ENCODE measurements at places on chromosomes 5 and 9. TPM values are rescaled to one million over a fixed set of nuclear protein-coding genes. Genes with fewer than 3 reads are reported as not detected.

DNA sequence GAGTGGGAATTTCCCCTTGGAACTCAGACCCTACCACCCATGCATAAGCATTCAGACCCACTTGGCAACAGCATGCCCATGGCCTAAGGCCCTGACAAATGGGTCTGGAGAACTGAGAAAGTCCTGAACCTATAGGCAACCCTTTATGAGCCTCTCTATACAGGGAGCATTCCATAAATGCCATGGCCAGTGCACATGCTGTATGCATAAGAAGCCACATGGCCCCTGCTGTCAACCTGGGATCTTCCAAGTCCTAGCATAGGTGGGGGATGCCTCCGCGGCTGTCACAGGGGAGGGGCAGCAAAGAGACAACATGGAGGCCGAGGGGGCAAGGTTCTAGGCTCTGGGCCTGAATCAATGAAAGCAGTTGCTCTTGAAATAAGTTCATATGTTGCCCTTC lies 8.2 kb upstream of the NIPAL4 start:
- H3K27ac ChIP-seq: no peak overlapping the region
- no peaks in the 10 kb centered on the region for H3K27me3 ChIP-seq
- H3K36me3 ChIP-seq: no peaks in the 10 kb centered on the region
- no peaks in the 10 kb centered on the region for H3K4me1 ChIP-seq
- no peak overlapping the region for H3K4me3 ChIP-seq

GRCh38 chr5:120088412-120088811 lies 375.7 kb upstream of the PRR16 start:
- DNase-seq: no peak
- H3K27me3 ChIP-seq: no peaks in the 10 kb centered on the region
- no peak overlapping the region for H3K27ac ChIP-seq

- no peaks in the 10 kb centered on the region for H3K27me3 ChIP-seq
- H3K36me3 ChIP-seq: no peaks in the 10 kb centered on the region
- no peak overlapping the region for H3K27ac ChIP-seq
- no peak overlapping the region for H3K4me3 ChIP-seq
- H3K4me1 ChIP-seq: peaks cover 8% of the 10 kb centered on the region
Observed at GRCh38 chr5:36523926-36524325, 82.5 kb upstream of the SLC1A3 start.

- H3K4me3 ChIP-seq: no peak overlapping the region
- H3K27me3 ChIP-seq: no peaks in the 10 kb centered on the region
- H3K36me3 ChIP-seq: no peaks in the 10 kb centered on the region
- no peak overlapping the region for H3K27ac ChIP-seq
- DNase-seq: peak; percentile 14
- H3K4me1 ChIP-seq: 0 out of 2 replicates have a peak, but pooled peaks cover 4% of the 10 kb centered on the region
Observed at GRCh38 chr9:6367128-6367890, 39.1 kb downstream of the TPD52L3 start.

DNA sequence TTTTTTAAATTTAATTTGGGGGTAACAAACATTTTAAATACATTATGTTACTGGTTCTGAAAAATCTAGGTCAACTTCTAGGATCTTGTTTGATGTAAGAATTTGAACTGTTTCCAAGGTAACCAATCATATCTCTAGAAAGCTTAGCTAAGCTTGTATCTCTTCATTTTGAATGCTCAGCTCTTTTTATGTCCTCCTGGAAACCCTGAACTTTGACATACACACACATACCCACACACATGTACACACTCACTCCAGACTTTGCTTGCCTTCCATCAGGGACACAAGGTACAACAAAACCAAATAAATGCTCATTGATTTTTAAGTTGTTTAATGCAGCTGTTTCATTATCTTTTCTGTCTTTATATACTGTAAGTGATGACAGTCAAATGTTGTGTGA lies 178.5 kb downstream of the RAB3C start:
- no peaks in the 10 kb centered on the region for H3K27me3 ChIP-seq
- H3K4me3 ChIP-seq: no peak overlapping the region
- no peaks in the 10 kb centered on the region for H3K36me3 ChIP-seq
- no peaks in the 10 kb centered on the region for H3K4me1 ChIP-seq
- no peak for DNase-seq
- no peak overlapping the region for H3K27ac ChIP-seq

GRCh38 chr9:71767776-71768321 lies 464 bp downstream of the CEMIP2 start:
- no peaks in the 10 kb centered on the region for H3K36me3 ChIP-seq
- DNase-seq: peak; percentile 61
- peak overlapping the region; percentile 100 for H3K4me3 ChIP-seq
- H3K4me1 ChIP-seq: peaks cover 50% of the 10 kb centered on the region
- H3K27me3 ChIP-seq: no peaks in the 10 kb centered on the region

- H3K27ac ChIP-seq: no peak overlapping the region
- H3K4me1 ChIP-seq: no peaks in the 10 kb centered on the region
- no peak for DNase-seq
Observed at GRCh38 chr9:133569121-133569785, 34.7 kb downstream of the ADAMTSL2 start.

GRCh38 chr9:1052365-1053281 lies 2.5 kb downstream of the DMRT2 start:
- H3K36me3 ChIP-seq: no peaks in the 10 kb centered on the region
- 0 out of 2 replicates have a peak overlapping the region, but pooled peaks have one; percentile 66 for H3K4me3 ChIP-seq
- 0 out of 2 replicates have a peak, but pooled peaks cover 3% of the 10 kb centered on the region for H3K27me3 ChIP-seq
- no peak for DNase-seq

GRCh38 chr5:15574806-15575325 lies 74.9 kb downstream of the FBXL7 start:
- H3K27me3 ChIP-seq: no peaks in the 10 kb centered on the region
- DNase-seq: peak; percentile 35
- H3K27ac ChIP-seq: no peak overlapping the region
- H3K4me3 ChIP-seq: no peak overlapping the region
- peaks cover 18% of the 10 kb centered on the region for H3K4me1 ChIP-seq
- no peaks in the 10 kb centered on the region for H3K36me3 ChIP-seq

DNA sequence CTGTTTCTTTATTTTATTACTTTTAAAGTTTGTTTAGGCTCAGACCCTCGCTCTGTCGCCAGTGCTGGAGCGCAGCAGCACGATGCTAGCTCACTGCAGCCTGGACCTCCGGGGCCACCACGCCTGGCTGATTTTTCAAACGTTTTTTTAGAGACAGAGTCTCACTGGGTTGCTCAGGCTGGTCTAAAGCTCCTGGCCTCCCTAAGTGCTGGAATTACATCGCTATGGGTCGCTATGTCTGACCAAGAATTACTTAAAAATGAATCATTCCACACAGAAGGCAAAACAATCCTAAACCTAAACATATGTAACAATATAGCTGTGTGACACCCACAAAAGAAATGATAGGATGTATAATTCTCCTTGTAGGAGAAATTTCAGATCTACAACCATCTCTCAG lies 86.9 kb upstream of the SIMC1 start:
- H3K27me3 ChIP-seq: peaks cover 14% of the 10 kb centered on the region
- peaks cover 25% of the 10 kb centered on the region for H3K4me1 ChIP-seq
- H3K4me3 ChIP-seq: no peak overlapping the region

- no peak for DNase-seq
- H3K36me3 ChIP-seq: no peaks in the 10 kb centered on the region
- no peak overlapping the region for H3K27ac ChIP-seq
Observed at GRCh38 chr5:180205916-180206315, 3.1 kb downstream of the RASGEF1C start.

- no peak for DNase-seq
- H3K27ac ChIP-seq: no peak overlapping the region
- no peaks in the 10 kb centered on the region for H3K27me3 ChIP-seq
- H3K36me3 ChIP-seq: no peaks in the 10 kb centered on the region
Observed at GRCh38 chr9:1513105-1513504, 462.9 kb downstream of the DMRT2 start.

DNA sequence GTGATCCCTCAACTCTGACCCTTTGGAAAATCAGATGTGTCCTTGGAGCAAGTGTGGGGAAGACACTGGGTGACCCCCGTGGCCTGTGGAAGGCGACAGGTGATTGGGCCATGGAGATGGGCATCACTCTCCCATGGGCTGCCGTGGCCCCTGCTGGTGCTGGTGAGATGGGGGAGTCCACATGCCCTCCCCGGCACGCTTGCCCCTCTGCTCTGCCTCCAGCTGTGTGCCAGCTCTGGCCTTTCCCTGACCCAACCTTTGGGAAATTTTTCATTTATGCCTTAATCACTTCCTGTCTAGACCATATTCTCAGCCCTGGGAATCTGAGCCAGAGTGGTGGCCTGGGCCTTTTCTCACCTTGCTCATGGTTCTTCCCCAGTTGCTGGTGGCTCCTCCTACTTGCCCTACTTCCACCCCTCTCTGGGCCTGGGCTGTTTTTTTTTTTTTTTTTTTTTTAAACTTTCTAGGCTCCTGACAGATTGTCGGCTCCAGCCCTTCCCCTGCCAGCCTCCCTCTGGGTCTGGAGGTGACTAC lies 56.6 kb downstream of the RGS3 start:
- no peak overlapping the region for H3K4me3 ChIP-seq
- peak; percentile 27 for DNase-seq
- H3K36me3 ChIP-seq: no peaks in the 10 kb centered on the region
- no peaks in the 10 kb centered on the region for H3K27me3 ChIP-seq
- peaks cover 18% of the 10 kb centered on the region for H3K4me1 ChIP-seq

DNA sequence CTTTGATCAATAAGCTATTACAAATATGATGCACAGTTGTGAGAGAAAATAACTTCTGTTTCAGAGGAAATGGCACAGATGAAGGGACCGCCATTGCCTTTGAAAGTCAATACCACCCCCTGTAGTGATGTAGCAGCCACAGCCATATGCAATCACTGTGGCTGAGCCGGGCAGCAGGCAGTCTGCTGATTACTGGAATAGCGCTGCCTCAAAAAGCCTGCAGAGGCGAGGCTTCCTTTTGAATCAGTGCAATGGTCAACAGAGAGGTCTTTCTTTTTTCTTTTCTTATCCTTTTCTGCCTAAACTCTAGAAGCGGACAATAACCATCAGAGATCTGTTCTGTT lies 265.1 kb upstream of the TAS2R1 start:
- no peak overlapping the region for H3K27ac ChIP-seq
- no peaks in the 10 kb centered on the region for H3K36me3 ChIP-seq
- no peak for DNase-seq
- H3K4me3 ChIP-seq: no peak overlapping the region
- H3K4me1 ChIP-seq: no peaks in the 10 kb centered on the region
- H3K27me3 ChIP-seq: no peaks in the 10 kb centered on the region

DCTN4 gene
- total RNA-seq: 47.1 TPM

MPDZ gene
- 29.2 TPM for total RNA-seq

ARL14EPL gene
- not detected for total RNA-seq

OCLN gene
- total RNA-seq: 0.76 TPM

Data from GM23248 (cell line).